ENCODE measurements at places on chromosomes 3 and 15. TPM values are rescaled to one million over a fixed set of nuclear protein-coding genes. Genes with fewer than 3 reads are reported as not detected.

DNA sequence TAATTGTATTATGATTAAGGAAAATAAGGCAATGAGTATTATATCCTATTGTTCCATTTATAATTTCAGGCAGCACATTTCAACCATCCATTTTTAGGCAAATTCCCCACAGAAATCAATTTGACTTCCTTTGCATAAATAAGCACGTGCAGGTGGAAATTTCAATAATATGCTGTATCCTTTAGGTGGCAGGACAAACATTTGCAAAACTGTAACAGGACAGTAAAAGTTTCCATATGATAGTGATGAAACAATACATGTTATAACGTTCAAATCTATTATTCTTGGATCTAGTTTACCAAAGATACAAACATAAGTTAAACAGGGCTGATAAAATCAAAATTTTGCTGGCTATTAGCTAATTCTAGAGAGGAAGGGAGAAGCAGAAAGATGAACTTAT lies 8.5 kb downstream of the UACA start:
- no peak for DNase-seq

Gene GOLGA8T
- under 0.01 TPM for total RNA-seq

Gene C2CD4A
- not detected for total RNA-seq

DNA sequence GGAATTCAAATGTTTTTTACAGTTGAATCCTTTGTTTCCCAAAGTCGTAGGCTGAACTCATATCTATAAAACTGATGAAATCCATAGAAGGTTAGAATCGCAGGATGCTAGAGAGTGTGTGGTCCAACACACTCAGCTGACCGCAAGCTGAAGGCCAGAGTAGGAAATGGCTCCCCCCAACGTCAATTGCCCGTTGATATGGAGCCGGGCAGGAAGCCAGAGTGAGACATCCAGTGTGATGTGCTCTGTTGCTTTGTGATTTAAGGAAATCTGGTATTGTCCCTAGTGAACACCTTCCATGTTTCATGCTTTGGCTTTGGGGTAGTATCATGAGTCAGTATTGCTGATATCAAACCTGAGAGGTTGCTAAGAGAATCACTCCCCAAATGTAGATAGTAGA lies 5.8 kb upstream of the MEX3B start:
- no peak for DNase-seq

Gene KBTBD13
- not detected for total RNA-seq

GRCh38 chr3:187183903-187184302 lies 13.4 kb upstream of the RTP1 start:
- peak; percentile 19 for DNase-seq

- no peak for DNase-seq
Measured at GRCh38 chr15:76134537-76134936, 74.8 kb downstream of the TMEM266 start.

- no peak for DNase-seq
Measured at GRCh38 chr3:59540696-59541095, 490.9 kb upstream of the CFAP20DC start.

Gene AADAC
- 0.32 TPM for total RNA-seq

- DNase-seq, result no peak
Measured at GRCh38 chr3:169278092-169278491, 385.4 kb downstream of the MECOM start.

Gene LRRC2
- 5.2 TPM for total RNA-seq

DNA sequence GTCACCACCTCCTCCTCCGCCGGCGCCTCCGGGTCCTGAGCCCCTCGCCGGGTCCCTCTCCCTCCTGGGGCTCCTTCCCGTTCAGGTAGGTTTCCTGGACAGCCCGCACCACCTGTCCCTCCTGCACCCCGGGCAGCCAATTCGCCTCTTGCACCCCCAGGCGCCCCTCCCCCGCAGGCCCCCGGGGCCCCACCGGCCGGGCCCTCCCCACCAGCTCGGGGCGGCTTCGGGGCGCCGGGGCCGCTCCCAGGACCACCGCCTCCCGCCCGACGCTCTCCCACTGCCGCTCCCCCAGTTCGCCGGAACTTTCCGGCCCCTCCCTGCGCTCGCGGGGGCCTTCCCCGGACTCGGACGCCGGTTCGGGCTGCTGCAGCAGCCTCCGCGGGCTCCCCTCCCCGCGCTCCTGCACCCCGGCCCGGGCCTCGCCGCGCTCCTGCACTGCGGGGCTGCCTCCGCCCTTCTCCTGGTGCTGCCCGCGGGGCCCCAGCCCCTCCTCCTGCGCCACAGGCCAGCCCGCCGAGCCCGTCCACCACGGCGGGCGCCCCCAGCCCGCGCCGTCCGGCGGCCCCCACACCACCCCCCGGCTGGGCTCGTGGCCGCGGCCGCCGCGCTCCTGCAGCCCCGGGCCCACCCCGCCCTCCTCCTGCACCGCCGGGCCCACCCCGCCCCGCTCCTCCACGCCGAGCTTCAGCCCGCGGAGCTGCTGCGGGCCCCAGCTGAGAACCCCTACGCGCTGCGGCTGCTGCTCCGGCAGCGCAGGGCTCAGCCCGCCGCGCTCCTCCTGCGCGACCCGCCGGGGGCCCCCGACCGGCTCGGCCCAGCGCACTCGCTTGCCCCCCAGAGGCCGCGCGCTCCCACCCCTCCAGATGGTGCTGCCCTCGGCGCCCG lies 587 bp upstream of the TNK2 start:
- peak; percentile 28 for DNase-seq

Gene TMEM207
- total RNA-seq, result not detected

DNA sequence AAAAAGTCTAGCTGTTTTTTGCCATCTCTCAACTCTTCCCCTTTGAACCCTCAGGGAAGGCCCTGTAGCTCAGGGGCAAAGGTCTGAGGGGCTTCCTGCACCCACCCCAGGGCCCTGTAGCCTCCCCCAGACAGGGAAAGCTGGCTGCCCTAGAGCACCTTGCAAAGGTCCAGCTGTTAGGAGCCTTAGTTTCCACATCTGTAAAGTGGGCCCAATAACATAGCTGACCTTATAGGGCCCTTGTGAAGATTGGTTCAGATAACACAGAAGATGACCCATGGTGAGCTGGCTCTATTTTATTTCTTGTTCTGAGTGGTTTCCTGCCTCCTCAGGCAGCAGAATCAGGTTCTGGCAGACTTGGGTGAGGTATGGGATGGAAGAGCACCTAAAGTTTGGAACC lies 55.2 kb upstream of the SMAD6 start:
- DNase-seq, result no peak

DNA sequence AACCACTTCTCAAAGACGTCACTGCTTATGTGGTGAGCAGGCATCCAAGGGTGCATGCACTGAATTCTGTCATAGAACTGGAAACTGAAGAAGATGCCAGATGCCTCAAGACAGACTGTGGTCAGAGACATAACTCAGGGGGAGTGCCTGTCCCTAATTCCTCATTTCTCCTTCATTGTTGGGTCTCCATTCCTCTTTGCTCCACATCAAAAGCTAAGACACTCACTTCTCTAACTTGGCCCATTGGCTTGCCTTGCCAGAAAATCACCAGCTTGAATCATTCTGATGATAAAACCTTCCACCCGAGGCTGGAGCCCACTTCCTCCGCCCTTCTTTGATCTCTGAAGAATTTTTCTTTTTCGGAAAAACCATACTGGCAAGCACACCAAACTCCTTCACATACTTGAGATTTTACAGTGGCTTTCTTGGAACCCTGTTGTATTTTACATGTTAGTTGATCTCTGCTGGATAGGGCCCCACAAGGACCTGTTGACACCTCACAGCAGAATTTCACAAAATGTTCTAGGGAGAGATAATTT lies 69.9 kb downstream of the COL8A1 start:
- peak; percentile 34 for DNase-seq

Measured in fibroblast of villous mesenchyme (primary cell).